ENCODE measurements at places on chromosomes 6 and 20.

GRCh38 chr6:135192256-135193174 lies 11.4 kb downstream of the MYB start:
- no peak for DNase-seq

GRCh38 chr20:34636648-34637047 lies 40.2 kb downstream of the PIGU start:
- DNase-seq = no peak

DNA sequence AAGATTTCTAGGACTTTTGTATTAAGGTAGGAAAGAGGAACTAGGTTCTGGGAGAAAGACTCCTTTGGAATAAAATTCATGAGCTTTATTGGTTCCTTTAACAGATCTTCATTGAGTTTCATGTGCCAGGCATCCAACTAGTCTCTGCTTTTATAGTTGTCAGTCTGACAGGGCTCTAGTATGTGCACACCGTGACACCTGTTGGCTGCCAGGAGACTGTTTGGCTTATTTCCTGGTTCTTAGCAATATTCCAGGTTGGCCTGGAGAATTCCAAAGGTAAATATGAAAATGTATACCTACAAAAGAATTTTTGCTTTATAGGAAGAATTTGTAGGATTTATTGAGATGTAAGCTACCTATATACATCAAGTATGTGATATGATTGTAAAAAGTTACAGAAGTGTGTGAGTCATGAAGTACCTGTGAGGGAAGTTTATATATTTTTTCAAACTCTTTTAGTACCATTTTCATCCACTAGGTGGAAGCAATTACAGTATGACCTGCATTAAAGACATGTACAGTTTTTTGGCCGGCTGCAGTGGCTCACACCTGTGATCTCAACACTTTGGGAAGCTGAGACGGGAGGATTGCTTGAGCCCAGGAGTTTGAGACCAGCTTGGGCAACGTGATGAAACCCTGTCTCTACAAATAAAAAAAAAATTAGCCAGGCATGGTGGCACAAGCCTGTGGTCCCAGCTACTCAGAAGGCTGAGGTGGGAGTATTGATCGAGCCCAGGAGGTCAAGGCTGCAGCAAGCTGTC lies 35.2 kb downstream of the NDUFAF5 start:
- peak; percentile 42 for DNase-seq

DNA sequence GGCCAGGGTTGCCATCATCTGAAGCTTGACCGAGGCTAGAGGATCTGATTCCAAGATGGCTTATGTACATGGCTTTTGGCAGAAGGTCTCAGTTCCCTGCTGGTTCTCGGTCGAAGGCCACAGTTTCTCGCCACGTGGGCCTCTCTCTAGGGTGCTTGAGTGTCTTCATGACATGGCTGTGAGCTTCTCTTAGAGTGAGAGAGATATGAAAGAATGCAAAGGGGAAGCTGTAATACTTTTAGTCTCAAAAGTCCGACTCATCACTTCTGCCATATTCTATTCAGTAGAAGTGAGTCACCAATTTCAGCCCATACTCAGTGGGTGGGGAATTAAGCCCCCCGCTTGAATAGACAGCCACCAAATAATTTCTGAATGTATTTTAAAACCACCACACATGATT lies 94.2 kb downstream of the UTRN start:
- no peak for DNase-seq
